ENCODE measurements at places on chromosomes 5 and 9. TPM values are rescaled to one million over a fixed set of nuclear protein-coding genes. Genes with fewer than 3 reads are reported as not detected.
A peak's percentile ranks its signal among the peaks of the same experiment; 100 is the strongest.

Gene SNCAIP
- total RNA-seq = not detected

- DNase-seq = peak; percentile 85
- H3K4me3 ChIP-seq = peak overlapping the region; percentile 52
- no peak overlapping the region for H3K27ac ChIP-seq
- no peaks in the 10 kb centered on the region for H3K27me3 ChIP-seq
Measured at GRCh38 chr5:32193591-32193990, 19.5 kb upstream of the GOLPH3 start.

DNA sequence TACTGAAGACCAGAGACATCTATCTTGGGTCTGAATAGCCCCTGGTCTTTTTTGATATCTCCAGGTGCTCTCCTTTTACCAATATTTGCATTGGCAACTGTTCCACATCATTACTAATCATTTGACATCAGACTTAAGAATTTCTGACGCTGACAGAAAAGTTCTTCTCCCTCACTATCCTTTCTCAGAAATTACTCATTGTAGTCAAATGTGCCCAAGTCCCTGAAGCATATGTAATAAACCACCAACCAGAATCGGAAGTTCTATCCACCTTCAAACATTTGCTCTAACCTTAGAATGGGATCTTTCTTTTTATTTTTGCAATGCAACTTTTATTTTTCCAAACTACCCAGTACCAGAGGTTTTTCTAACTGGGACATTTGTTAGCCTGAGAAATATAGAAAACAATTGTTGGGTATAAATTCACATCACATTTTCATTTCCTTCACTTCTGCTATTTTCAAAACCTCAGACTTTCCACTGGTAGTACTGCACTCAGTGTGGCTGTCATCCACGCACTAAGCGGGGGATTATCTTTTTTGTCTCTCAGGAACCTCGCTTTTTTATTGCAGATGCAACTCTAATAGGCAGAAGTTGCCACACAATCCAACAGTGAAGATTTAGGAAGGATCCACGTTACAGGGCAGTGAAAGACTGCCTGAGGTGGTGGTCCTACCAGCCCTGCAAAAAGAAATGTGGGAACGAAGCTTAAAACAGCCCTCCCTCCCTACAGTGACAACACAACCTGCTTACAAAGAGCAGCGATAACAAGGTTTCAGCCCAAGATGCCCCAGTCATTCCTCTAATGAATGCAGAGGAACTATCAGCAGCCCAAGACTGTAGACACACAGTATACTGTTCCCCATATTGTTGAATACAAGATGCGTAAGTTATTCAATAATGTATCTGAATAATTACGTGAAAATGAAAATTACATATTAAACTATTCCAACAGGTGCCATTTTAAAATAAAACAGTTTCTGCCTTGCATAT lies 201.2 kb downstream of the EBF1 start:
- no peak overlapping the region for H3K4me3 ChIP-seq
- H3K27ac ChIP-seq = peak overlapping the region; percentile 70
- H3K4me1 ChIP-seq = peaks cover 13% of the 10 kb centered on the region
- peak; percentile 65 for DNase-seq

GRCh38 chr9:32738501-32739172 lies 44.7 kb upstream of the TMEM215 start:
- H3K27ac ChIP-seq = no peak overlapping the region
- H3K4me3 ChIP-seq = no peak overlapping the region
- peaks cover 19% of the 10 kb centered on the region for H3K4me1 ChIP-seq
- H3K27me3 ChIP-seq = no peaks in the 10 kb centered on the region
- DNase-seq = peak; percentile 47
- H3K36me3 ChIP-seq = no peaks in the 10 kb centered on the region

Gene IFNE
- 0.33 TPM for total RNA-seq

DNA sequence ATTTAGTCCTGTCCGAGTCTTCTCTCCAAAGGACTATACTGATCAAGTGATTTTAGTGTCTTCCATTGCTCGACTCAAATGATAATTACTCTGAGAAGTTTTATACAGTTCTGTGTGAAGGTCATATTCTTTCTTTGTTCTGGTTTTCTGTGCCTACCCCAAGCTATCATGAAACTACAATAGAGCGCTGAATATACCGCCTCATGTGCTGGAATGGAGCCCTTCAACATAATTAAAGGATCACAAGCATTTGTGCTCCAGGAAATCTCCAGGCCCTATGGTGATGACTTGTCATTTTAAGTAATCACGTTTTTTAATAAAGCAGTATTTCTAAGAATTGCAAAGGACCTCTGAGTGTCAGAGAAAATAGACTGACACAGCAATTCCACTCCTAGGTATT lies 10.9 kb upstream of the SLC31A2 start:
- H3K36me3 ChIP-seq = no peaks in the 10 kb centered on the region
- no peak overlapping the region for H3K27ac ChIP-seq
- no peaks in the 10 kb centered on the region for H3K4me1 ChIP-seq
- H3K27me3 ChIP-seq = peaks cover 7% of the 10 kb centered on the region
- H3K4me3 ChIP-seq = no peak overlapping the region

Gene CDH9
- not detected for total RNA-seq

DNA sequence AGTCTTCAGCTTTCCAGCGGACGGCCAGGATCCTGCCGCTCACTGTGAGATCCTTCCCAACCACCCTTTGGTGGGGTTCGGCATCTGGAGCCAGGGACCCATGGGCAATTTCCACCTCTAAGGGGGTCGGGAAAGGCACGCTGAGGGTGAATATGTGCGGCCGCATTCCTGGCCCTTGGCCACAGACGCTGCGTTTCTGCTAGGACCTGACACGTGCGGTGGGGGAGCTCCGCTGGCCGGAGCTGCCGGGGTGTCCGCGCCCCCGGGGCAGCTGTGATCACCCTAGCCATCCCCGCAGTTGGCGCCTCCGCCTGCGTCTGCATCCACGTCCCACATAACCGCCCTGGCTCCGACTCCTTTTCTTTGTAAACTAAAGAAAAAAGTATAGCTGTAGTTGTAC lies 5.3 kb upstream of the DNAJA1 start:
- no peaks in the 10 kb centered on the region for H3K27me3 ChIP-seq
- peaks cover 21% of the 10 kb centered on the region for H3K4me1 ChIP-seq
- no peak overlapping the region for H3K4me3 ChIP-seq
- DNase-seq = no peak

DNA sequence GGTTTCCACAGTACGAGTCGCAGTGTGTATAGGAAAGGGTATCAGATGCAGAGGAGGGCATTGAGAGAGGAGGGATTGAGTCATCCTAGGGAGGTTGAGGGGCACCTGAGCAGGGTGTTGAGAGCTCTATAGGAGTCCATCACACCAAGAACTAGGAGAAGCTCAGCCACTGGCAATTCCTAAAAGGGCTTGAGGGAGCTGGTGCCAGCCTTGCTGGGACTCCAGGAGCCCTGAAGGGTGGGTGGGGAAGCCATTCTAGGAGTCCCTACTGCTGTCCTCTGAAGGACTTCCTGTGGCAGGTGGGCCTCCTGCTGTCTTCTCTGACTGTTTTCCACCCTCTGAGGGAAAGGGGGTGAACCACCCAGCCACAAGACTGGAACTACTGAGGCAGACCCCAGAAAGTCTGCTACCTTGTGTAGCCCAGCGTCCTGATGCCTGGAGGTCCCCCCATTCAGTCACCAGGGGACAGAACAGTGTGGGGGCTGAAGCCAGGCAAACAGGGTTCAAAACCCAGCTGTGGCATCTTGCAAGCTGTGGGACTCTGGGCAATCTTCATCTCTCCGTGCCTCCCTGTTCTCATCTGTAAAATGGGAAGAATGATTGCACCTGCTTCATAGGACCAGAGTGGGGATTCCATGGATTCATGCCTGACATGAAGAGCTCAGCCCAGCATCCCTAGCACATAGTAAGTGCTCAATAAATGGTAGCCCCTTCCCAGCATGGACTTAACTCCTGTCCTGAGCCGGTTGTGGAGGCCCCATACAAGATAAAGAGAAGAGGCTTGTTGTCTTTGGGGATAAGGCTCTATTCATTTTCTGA lies 149.5 kb downstream of the C9orf50 start:
- peaks cover 2% of the 10 kb centered on the region for H3K4me1 ChIP-seq
- no peak for DNase-seq
- no peak overlapping the region for H3K27ac ChIP-seq
- H3K4me3 ChIP-seq = no peak overlapping the region

GRCh38 chr5:147057051-147057450 lies 177.8 kb upstream of the STK32A start:
- no peak for DNase-seq
- H3K4me3 ChIP-seq = no peak overlapping the region
- peaks cover 41% of the 10 kb centered on the region for H3K27me3 ChIP-seq
- H3K36me3 ChIP-seq = no peaks in the 10 kb centered on the region
- no peak overlapping the region for H3K27ac ChIP-seq
- H3K4me1 ChIP-seq = no peaks in the 10 kb centered on the region

Gene POC5
- total RNA-seq = 8.1 TPM

GRCh38 chr9:1738511-1739100 lies 276.5 kb upstream of the SMARCA2 start:
- H3K4me1 ChIP-seq = no peaks in the 10 kb centered on the region
- H3K4me3 ChIP-seq = no peak overlapping the region
- no peaks in the 10 kb centered on the region for H3K36me3 ChIP-seq
- no peak for DNase-seq
- H3K27ac ChIP-seq = no peak overlapping the region

Data from PC-3 (cell line).